ENCODE measurements at places on chromosomes 2 and 18.

GRCh38 chr2:217829420-217829819 is 173.4 kb downstream of the TNS1 start:
- DNase-seq = no peak

DNA sequence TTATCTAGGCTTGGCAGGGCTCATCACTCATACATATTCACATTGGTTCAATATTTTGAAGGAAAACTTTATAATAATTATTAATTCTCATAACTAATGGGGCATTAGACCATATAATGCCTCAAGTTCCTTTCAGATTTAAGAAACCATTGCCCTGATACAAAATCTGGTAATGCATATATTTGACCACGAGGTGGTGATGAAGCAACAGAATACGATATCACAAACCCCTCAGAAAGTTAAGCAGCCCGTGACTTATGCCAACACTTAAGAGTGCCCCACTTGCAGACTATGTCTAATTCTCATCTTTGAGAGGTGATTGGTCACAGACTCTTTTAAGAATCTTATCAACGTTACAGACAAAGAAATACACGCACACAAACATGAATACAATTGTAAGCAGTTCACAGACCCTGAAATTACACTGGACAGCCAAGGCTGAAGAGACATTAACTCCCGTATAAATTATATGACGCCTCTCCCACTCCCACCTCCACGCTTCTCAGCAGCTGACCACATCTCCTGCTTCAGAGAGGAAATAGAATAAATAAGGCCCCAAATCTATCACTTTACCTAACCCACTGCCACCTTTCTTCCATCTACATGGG is 20.7 kb upstream of the DNAH6 start:
- DNase-seq = peak; percentile 76

- DNase-seq = no peak
Measured at GRCh38 chr2:240178564-240178963, 38.1 kb upstream of the OTOS start.

- DNase-seq = no peak
Measured at GRCh38 chr2:12722447-12723316, 5.9 kb downstream of the TRIB2 start.

DNA sequence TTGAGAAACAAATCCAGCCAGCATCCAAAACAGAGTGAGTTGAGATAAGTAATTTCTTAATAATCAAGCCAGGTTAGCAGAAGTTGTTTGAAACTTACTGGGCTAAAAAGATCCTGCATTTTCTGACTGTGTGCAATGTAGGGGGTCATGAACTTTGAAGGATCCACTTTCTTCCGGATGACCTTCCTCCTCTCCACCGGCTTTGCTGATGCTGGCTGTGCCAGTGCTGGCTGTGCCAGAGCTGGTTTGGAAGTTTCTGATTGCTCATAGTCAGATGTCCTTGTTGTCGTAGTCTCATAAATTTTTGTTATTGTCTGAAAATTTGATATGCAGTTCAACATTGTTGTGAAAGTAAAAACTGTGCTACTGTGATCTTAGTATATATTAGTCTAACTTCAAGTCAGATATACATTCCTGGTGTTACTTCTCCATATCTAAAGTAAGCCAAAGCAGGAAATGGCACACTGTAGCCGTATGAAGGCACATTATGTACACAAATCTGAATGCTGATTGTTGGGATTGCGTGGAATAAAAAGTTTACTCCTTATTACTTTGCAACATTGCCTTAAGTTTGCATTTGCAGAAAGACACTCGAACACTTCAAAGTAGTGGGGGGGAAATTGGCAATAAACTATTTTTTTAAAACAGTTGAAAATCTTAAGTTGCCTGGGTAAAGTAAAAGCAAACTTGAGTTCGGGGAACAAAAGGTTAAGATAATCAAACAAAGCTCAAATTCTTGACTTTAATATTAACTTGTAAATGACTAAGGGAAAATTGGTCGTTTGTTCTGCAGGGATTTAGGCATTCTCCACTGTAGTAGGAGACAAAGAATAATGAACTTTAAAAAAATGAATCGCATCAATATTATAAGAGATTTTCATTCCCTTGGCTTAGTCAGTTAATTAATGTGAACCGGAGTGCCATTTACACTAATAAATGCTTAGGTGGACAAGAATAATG is 6.4 kb downstream of the NEB start:
- DNase-seq = no peak

GRCh38 chr2:153005071-153005730 is 286.8 kb downstream of the ARL6IP6 start:
- no peak for DNase-seq

Measured in mesenchymal stem cell (in vitro differentiated cells and primary cell).